ENCODE measurements at places on chromosomes 16 and 17. TPM values are rescaled to one million over a fixed set of nuclear protein-coding genes. Genes with fewer than 3 reads are reported as not detected.
A peak's percentile ranks its signal among the peaks of the same experiment; 100 is the strongest.

GRCh38 chr16:11379420-11379819, 34.2 kb downstream of the RMI2 start:
- no peak for DNase-seq

- DNase-seq = no peak
Observed at GRCh38 chr17:12985431-12986293, 32.2 kb downstream of the ELAC2 start.

- DNase-seq = no peak
Observed at GRCh38 chr17:30848021-30848420, 16.3 kb downstream of the ATAD5 start.

GRCh38 chr17:62791767-62792446, 16.2 kb downstream of the MARCHF10 start:
- no peak for DNase-seq

DNA sequence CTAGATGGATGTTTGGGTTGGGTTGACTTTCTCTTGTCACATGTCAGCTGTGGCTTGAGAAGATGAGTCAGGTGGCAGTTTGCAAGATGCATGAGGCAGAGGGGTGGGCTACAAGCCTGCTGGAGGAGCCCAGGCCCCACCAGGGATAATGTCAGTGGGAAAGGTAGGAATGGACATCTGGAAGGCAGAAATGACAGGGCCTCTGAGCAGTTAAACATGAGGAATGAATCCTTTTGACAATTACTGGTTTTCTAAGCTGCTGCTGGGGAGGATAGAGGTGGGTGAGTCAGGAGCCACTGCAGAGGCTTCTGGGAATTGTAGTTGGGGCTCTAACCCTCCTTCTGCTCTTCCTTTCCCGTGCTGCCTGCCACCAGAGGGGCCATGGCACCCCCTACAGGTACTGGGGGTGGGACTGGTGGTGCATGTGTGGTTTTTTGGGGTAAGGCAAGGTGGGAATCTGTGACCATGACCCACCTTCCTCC, 15.7 kb downstream of the SLC52A1 start:
- DNase-seq = no peak

The CACNG1 gene
- not detected for polyA plus RNA-seq

- DNase-seq = no peak
Observed at GRCh38 chr17:83046448-83047181, 32.8 kb upstream of the METRNL start.

DNA sequence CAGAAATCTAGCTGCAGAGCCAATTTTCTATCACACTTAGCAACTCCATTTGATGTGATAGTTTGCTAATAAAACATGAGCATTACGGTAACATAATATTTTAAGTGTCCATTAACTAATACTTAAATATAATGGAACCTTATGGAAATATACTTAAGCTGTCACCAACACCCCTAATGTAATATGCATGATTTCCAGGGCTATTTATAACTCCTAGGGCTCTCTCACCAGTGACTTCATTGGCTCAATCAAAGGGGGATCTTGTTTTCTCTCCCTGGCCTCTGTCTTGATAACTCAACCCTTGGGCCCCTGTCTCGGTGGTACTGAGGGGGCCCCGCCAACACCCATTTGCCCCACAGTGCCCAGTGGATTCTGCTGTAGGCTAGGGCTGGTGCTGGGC, 170.4 kb downstream of the SALL1 start:
- DNase-seq = no peak

GRCh38 chr16:57600048-57600835, 28.2 kb upstream of the ADGRG1 start:
- DNase-seq = peak; percentile 56
